Skeletal muscle cell (primary cell): ENCODE measurements at places on chromosomes 5 and 9.

- no peak for DNase-seq
Observed at GRCh38 chr5:149675610-149676201, 54.4 kb upstream of the PPARGC1B start.

GRCh38 chr9:88161144-88161543, 22.9 kb upstream of the SPATA31C2 start:
- DNase-seq = no peak

GRCh38 chr5:175254155-175254554, 189.8 kb downstream of the DRD1 start:
- DNase-seq = no peak

GRCh38 chr5:37789991-37790390, 49.9 kb downstream of the GDNF start:
- DNase-seq = no peak

GRCh38 chr9:89597711-89598362, 7.0 kb upstream of the GADD45G start:
- no peak for DNase-seq

GRCh38 chr5:116853992-116854391, 279.4 kb upstream of the SEMA6A start:
- DNase-seq = no peak
